ENCODE measurements at places on chromosomes 13 and 19.

- DNase-seq = no peak
Observed at GRCh38 chr13:35817642-35818607, 313.3 kb downstream of the DCLK1 start.

- DNase-seq = no peak
Observed at GRCh38 chr19:55492362-55492944, 4.2 kb downstream of the SSC5D start.

DNA sequence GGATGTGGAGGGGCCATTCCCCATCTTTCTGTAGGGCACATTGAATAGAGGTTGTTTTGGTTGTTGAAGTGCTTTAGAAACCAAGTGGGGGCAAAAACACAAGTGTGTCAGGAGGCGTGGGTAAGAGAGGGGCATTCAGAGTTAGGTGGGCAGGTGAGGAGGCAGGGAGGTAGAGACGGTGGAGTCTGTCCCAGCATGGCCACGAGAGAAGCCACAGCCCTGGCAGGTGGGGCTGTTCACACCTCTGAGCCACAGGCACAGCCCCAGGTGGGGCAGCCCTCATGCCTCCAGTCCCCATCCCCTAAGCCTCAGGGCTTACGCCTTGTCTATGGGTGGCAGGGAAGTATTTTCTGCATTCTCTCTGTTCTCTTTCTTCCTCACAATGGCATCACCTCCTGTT is 43.7 kb downstream of the KCTD15 start:
- DNase-seq = no peak

DNA sequence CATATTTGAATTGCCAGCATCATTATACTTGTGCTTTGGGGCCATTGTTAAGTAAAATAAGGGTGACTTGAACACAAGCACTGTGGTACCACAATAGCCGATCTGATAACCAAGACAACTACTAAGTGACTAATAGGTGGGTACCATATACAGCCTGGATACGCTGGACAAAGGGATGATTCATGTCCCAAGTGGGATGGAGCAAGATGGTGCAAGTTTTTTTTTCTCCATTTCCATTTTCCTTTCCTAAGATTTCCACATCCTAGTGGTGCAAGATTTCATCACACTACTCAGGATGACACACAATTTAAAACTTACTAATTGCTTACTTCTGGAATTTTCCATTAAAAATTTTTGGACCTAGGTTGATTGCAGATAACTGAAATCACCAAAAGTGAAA is 15.1 kb downstream of the BRCA2 start:
- no peak for DNase-seq

DNA sequence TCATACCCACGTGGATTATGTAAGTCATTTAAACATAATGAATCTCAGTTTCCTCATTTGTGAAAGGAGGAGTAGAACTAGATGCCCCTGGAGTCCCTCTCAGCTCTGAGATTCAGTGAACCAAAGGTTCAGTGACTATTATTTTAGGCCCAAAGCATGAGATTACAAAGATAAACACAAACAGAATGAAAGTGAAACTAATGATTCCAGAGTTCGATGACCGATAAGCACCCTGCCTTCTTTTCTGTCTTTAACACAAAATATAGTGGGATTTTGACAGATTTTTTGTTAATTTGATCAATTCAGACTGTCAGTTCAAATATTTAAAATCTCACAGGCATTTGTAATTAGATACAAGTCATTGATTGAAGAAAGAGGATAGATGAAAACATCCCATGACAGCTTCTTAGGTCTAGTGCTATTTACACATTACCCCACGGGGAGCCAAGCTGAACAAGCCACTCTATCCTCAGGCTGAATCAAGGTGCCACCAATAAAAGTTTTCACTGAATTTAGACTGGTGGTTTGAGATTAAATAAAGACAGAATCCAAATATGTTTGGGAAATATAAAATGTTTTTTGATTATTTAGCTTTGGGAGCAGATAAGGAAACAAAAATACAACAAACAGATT is 64.6 kb upstream of the RAP2A start:
- DNase-seq = no peak

DNA sequence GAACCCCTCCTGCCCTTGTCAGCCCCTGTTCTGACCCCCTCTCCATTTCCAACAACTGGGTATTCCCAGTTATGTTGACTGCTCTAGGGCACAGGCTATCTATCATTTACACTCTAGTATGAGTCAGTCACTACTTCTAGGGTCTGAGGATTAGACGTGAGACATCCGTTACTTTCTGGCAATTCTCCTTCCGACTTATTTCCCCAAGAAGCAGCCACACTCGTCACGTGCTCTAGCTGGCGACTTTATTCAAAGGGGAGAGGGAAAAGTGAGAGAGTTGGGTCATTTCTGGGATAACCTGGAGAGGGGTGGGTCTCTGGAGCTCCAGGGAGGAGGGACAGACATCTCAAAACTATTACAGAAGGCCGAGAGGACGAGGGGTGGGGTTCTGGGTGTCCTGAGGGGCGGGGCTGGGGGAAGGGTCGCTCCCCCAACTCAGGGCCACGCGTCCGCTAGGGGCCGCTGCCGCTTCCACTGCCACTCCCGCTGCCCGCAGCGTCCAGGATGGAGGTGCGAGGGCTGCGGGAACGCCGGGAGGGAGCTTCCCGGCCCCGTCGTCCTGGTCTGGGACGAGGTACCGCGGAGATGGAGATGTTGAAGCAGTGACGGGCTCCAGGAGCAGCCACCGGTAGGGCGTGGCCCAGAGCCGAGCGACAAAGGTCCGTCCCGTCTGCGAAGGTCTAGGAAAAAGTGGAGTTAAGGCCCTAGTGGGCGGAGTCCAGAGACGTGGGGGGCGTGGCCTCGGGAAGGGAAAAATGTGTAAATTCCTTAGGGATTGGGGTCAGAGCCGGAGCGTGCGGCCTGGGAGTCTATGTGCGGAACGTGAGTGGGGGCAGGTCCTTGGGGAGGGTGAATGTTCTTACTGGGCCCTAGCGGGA is 8.9 kb downstream of the RTBDN start:
- DNase-seq = no peak

- peak; percentile 38 for DNase-seq
Observed at GRCh38 chr13:76503766-76504165, 382.4 kb downstream of the KCTD12 start.

DNA sequence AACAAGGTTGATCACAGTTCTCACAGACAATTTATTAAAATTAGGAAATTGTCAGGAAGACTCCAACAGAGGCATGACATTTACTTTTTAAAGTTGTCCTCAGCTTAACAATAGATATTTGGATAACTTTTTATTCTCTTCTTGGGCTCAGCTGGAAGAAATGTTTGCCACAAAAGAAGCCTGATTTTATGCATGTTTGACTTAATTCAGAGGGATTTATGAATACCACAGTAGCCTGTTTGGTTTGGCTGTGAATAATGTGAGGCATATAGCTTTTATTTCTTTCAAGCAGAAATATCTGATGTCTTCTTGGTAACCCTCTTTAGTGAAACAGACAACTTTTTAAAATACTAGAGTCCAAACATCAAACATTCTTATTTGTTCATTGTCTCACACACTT is 1464.5 kb upstream of the SLC10A2 start:
- no peak for DNase-seq

GRCh38 chr19:29189033-29189360 is 24.0 kb downstream of the UQCRFS1 start:
- no peak for DNase-seq

- DNase-seq = no peak
Observed at GRCh38 chr13:87207280-87208003, 463.7 kb upstream of the SLITRK5 start.

DNA sequence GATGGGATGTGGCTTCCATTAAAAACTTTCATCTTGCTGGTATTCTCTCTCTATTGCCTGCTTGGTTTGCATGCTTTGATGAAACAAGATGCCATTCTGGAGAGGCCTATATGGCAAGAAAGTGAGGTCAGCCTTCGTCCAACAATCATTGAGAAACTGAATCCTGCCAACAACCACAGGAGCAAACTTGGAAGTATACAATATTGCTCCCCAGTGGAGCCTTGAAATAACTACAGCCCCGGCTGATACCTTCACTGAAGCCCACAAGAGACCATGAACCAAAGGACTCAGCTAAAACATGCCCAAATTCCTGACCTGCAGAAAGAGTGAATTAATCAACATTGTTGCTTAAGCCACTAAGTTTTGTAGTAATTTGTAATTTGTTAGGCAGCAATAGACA is 82.5 kb upstream of the FGF14 start:
- no peak for DNase-seq

GRCh38 chr13:108037348-108037747 is 178.0 kb downstream of the LIG4 start:
- no peak for DNase-seq

GRCh38 chr19:41510484-41510883 is 65.5 kb upstream of the CEACAM21 start:
- no peak for DNase-seq

GRCh38 chr13:40940841-40941240 is 78.3 kb downstream of the ELF1 start:
- no peak for DNase-seq

GRCh38 chr19:628168-628567 is 5.2 kb downstream of the POLRMT start:
- DNase-seq = no peak

GRCh38 chr13:32316501-32316900 is 1.2 kb downstream of the BRCA2 start:
- no peak for DNase-seq

DNA sequence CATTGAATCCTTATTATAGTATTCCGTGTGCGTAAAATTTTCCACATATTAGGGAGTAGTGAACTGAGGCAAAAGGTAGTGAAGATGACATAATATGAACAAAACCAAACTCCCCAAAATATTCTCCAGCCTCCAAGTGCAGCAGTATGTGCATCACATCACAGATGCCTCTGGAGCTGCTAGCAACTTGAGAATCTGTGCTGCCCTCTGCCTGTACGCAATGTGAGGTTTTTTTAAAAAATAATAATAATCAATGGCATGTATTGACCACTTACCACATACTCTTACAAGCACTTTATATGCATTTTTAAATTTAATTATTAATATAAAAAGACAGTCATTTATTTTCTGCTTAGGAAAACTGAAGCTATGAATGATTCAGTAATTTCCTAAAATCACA is 583.0 kb upstream of the SPRY2 start:
- DNase-seq = no peak

GRCh38 chr13:107104631-107105030 is 536.7 kb upstream of the ARGLU1 start:
- DNase-seq = no peak

- DNase-seq = no peak
Observed at GRCh38 chr13:75415694-75416093, 66.3 kb downstream of the TBC1D4 start.

DNA sequence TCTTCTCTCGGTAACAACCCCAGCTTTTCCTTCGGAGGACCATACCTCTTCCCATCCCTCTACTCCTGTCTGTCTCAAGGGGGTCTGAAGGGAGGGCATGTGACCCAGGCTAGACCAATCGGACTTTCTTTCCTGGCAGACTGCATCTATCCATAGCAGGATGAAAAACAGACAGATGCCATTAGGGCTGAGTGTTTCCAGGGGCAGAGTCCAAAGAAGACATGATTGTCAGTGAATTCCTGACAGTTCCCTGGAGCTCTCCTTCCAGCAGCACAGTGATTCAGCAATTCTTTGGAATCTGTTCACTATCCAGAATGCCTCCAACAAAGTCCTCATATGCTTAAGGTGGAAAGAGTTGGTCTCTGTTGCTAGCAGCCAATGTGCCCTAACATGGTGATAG is 189.8 kb downstream of the KCTD12 start:
- no peak for DNase-seq

GRCh38 chr19:34574704-34575103 is 93.1 kb downstream of the WTIP start:
- no peak for DNase-seq

- DNase-seq = no peak
Observed at GRCh38 chr13:113223070-113223469, 13.7 kb downstream of the CUL4A start.

DNA sequence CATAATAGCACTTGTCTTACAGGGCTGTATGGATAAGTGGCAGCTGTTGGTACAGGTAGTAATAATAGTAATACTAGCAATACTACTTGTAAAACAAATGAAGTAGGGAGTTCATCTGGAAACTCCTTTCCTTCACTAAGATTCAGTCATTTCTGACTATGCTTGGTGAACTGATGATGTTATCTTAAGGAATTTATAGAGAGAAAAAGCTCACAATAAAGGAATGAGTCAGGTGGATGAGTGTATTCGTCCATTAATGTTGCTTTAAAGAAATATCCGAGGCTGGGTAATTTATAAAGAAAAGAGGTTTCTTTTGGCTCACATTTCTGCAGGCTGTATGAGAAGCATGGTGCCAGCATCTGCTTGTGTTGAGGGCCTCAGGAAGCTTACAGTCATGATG is 477.3 kb downstream of the KLF12 start:
- DNase-seq = no peak

DNA sequence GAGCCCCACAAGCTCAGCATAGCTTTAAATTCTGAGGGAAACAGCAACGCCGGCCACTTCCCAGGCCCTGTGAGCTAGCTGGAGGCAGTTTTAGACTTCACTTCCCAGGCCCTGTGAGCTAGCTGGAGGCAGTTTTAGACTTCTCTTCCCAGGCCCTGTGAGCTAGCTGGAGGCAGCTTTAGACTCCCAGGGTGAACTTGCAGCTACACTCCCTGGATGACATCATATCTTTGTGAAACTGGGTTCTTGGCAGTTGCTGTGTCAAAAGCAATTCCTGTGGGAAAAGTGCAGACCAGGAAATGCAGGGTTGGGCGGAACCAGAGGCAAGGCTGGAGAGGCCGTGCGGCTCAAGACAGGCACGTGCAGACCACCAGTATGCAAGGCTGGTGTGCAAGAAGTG is 12.7 kb downstream of the SOX1 start:
- DNase-seq = no peak

GRCh38 chr19:11519138-11519537 is 9.8 kb downstream of the ECSIT start:
- DNase-seq = no peak

- no peak for DNase-seq
Observed at GRCh38 chr13:110388108-110388943, 81.2 kb downstream of the COL4A2 start.

- DNase-seq = peak; percentile 48
Observed at GRCh38 chr19:35120492-35120891, 4.9 kb downstream of the FXYD3 start.

All from NCI-H2171 (cell line).